ENCODE measurements at places on chromosomes 2 and 18. TPM values are rescaled to one million over a fixed set of nuclear protein-coding genes. Genes with fewer than 3 reads are reported as not detected.

- no peak overlapping the region for H3K27ac ChIP-seq
- H3K27me3 ChIP-seq = no peaks in the 10 kb centered on the region
- no peaks in the 10 kb centered on the region for H3K4me1 ChIP-seq
- no peak overlapping the region for H3K4me3 ChIP-seq
- no peaks in the 10 kb centered on the region for H3K36me3 ChIP-seq
These were observed 24.3 kb downstream of the STAT4 start for GRCh38 chr2:191126386-191127085.

GRCh38 chr2:62270728-62271127 is 74.8 kb downstream of the B3GNT2 start:
- H3K36me3 ChIP-seq = no peaks in the 10 kb centered on the region
- H3K27me3 ChIP-seq = no peaks in the 10 kb centered on the region
- DNase-seq = no peak

- no peak overlapping the region for H3K4me3 ChIP-seq
- no peaks in the 10 kb centered on the region for H3K36me3 ChIP-seq
- DNase-seq = no peak
- no peaks in the 10 kb centered on the region for H3K4me1 ChIP-seq
These were observed 122.5 kb downstream of the TPGS2 start for GRCh38 chr18:36706134-36706881.

GRCh38 chr2:238869-239268 is 25.0 kb downstream of the SH3YL1 start:
- no peak overlapping the region for H3K27ac ChIP-seq
- H3K36me3 ChIP-seq = peaks cover 38% of the 10 kb centered on the region
- H3K4me1 ChIP-seq = no peaks in the 10 kb centered on the region
- no peaks in the 10 kb centered on the region for H3K27me3 ChIP-seq
- H3K4me3 ChIP-seq = no peak overlapping the region
- no peak for DNase-seq

DNA sequence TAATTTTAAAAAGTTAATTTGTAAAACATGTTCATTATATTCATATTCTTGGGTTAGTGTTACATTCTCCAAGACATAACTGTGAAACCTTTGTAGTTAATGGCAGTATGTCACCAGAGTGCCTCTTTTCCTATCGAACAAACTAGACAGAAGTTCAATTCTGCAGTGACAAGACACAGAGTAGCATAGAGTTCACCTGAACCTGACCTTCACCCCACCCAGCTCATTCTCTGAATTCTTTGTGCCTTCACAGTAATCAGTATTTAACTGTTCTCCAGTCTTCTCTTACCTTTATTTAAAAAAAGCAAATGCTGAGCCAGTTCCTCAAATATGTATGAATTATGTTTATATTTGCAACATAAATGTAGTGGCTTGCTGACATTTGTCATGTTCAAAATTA is 52.9 kb upstream of the CHMP1B start:
- H3K36me3 ChIP-seq = no peaks in the 10 kb centered on the region
- no peak overlapping the region for H3K27ac ChIP-seq
- H3K27me3 ChIP-seq = no peaks in the 10 kb centered on the region
- DNase-seq = no peak

- H3K4me3 ChIP-seq = no peak overlapping the region
- no peak overlapping the region for H3K27ac ChIP-seq
- DNase-seq = no peak
- H3K27me3 ChIP-seq = no peaks in the 10 kb centered on the region
- no peaks in the 10 kb centered on the region for H3K36me3 ChIP-seq
These were observed 83.9 kb downstream of the CERS6 start for GRCh38 chr2:168539945-168540344.

- no peak overlapping the region for H3K4me3 ChIP-seq
- no peaks in the 10 kb centered on the region for H3K27me3 ChIP-seq
- H3K27ac ChIP-seq = no peak overlapping the region
- H3K4me1 ChIP-seq = peaks cover 24% of the 10 kb centered on the region
These were observed 52.5 kb downstream of the SERTAD2 start for GRCh38 chr2:64601034-64601754.

DNA sequence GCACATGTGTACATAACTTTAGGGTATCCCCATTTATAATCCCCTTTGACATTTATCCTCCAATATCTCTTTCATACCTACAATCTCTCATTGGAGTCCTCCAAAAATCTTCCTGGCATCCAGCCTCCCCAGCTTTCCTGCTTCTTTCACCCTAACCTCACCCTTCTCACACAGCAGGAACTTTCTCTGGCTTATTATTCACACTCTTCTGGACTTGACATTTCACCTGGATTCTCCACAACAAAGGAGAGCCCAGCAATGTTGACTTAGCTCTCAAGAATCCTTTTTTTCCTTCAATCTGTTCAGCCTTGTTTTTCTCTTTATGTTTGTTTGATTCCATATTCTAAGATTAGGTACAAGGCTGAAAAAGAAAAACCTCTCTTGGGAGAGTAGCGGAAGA is 783.6 kb upstream of the ACVR2A start:
- peaks cover 15% of the 10 kb centered on the region for H3K4me1 ChIP-seq
- no peaks in the 10 kb centered on the region for H3K27me3 ChIP-seq
- H3K36me3 ChIP-seq = no peaks in the 10 kb centered on the region
- H3K4me3 ChIP-seq = no peak overlapping the region

DNA sequence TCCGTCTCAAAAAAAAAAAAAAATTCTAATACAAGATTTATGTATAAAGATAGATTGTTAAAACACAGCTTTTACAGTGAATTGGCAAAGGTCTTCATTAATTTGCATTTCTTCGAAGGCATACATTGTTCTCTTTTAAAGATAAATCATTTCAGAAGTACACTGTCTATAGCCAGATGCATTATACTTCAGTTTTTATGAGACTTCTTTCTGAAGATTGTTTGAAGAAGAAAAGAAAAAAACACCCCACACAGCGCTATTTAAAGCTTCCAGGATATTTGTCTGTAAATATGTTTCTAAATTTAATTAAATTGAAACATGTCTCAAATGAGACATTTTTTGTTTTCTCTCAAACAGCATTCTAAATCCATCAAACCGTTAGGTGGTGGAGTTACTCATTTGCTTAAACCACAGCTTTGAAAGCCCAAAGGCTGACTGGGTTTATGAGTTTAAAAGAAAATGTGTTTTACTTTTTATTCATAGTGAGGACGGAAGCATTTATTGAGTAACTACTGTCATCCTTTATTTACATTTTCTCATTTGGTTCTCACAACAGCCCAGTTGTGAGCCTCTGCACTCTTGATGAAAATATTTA is 42.4 kb upstream of the C1GALT1C1L start:
- no peaks in the 10 kb centered on the region for H3K27me3 ChIP-seq
- no peaks in the 10 kb centered on the region for H3K36me3 ChIP-seq
- no peak for DNase-seq

GRCh38 chr18:74840492-74841167 is 243.0 kb downstream of the ZNF407 start:
- H3K27ac ChIP-seq = no peak overlapping the region
- no peak overlapping the region for H3K4me3 ChIP-seq
- H3K4me1 ChIP-seq = peaks cover 18% of the 10 kb centered on the region
- H3K27me3 ChIP-seq = no peaks in the 10 kb centered on the region

GRCh38 chr2:153156743-153157142 is 321.8 kb downstream of the RPRM start:
- H3K36me3 ChIP-seq = no peaks in the 10 kb centered on the region
- DNase-seq = no peak
- H3K4me1 ChIP-seq = no peaks in the 10 kb centered on the region
- H3K27ac ChIP-seq = no peak overlapping the region
- no peak overlapping the region for H3K4me3 ChIP-seq

DNA sequence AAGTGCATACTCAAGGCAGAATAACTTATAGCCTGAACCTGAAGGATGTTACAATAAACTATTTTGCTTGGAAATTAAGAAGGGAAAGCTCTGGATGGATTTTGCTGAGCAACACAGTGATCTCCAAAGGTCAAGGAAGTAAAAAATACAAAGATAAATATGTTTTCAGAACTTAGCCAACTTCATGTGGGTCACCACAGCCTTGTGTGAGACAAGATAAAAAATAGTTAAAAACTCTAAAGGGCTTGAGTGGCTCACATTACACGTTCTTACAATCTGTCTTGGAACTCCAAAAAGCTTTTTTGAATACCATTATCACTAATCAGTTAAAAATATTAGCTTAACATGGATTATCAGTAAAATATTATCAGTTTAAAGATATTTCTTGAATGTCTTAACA is 28.9 kb upstream of the MTX2 start:
- H3K27ac ChIP-seq = no peak overlapping the region
- H3K27me3 ChIP-seq = peaks cover 30% of the 10 kb centered on the region
- no peak for DNase-seq
- no peaks in the 10 kb centered on the region for H3K4me1 ChIP-seq

DNA sequence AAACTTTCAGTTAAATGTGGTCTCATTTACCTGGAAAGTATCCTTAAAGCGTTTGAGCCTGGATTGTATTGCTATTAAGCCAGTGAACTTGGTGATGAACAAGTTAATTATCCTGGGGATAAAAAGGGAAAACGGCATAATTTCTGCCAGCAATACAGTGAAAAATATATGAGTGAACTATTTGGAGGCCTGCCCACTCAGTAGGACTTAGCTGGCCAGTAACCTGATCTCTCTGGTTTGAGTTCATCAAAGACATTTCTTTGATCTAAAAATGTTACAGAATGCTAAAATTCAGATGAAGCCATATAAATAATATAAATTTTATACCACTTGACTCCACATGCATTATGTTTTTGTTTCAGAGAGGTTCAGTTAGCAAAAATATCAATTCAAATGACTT is 241.1 kb upstream of the VWC2L start:
- no peak overlapping the region for H3K27ac ChIP-seq
- no peak overlapping the region for H3K4me3 ChIP-seq
- H3K4me1 ChIP-seq = no peaks in the 10 kb centered on the region
- DNase-seq = no peak
- no peaks in the 10 kb centered on the region for H3K27me3 ChIP-seq

GRCh38 chr2:189629531-189630453 is 31.5 kb upstream of the ASNSD1 start:
- no peaks in the 10 kb centered on the region for H3K27me3 ChIP-seq
- H3K36me3 ChIP-seq = no peaks in the 10 kb centered on the region
- H3K4me3 ChIP-seq = no peak overlapping the region
- DNase-seq = no peak

GRCh38 chr18:49865401-49865800 is 52.1 kb upstream of the ACAA2 start:
- no peaks in the 10 kb centered on the region for H3K36me3 ChIP-seq
- H3K4me3 ChIP-seq = no peak overlapping the region
- no peaks in the 10 kb centered on the region for H3K27me3 ChIP-seq
- H3K27ac ChIP-seq = no peak overlapping the region
- DNase-seq = no peak

DNA sequence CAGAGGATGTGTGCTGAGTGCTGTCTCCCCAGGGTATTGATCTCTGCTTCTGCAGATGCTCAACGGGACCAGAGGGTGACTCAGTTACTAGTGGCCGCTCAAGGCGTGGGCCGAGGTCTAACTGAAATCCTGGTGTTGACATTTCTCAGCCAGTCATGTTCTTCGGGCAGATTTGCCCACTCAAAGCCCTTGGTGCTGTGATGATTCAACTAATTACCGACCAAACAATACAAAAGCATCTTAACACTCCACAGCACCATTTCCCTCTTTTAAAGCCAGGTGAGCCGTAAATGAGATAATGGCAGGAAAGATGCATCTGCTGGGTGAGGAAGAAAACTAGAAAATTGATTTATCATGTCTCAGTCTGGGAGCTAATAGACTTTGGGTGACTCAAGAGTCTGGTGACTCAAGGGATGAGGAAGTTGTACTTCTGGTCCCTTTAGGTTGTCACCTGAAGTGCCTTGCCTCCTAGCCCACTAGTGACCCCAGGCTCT is 32.7 kb upstream of the PRLH start:
- no peaks in the 10 kb centered on the region for H3K27me3 ChIP-seq
- H3K36me3 ChIP-seq = peaks cover 72% of the 10 kb centered on the region
- H3K27ac ChIP-seq = no peak overlapping the region
- peak; percentile 46 for DNase-seq

GRCh38 chr2:40665493-40666232 is 213.8 kb upstream of the SLC8A1 start:
- no peaks in the 10 kb centered on the region for H3K36me3 ChIP-seq
- no peak for DNase-seq
- H3K4me1 ChIP-seq = no peaks in the 10 kb centered on the region
- no peak overlapping the region for H3K4me3 ChIP-seq

DNA sequence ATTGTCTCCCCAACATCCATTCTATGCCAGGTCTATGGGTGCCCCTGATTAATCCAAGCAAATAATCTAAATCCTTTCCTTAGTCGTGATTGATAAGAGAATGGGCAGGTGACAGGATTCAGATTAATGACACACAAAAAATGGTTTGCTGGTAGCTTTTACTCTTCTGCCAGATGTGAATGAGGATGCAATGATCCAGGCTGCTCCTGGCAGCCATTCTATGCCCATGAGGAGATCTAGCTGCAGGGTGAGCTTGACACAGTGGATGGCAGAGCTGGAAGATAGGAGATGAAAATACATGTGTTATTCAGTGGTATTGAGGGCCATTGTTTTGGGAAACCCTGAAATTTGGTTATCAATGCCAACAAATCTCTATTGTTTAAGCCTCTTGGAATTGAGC is 69.7 kb downstream of the ACYP2 start:
- H3K4me1 ChIP-seq = no peaks in the 10 kb centered on the region
- H3K27me3 ChIP-seq = no peaks in the 10 kb centered on the region
- no peaks in the 10 kb centered on the region for H3K36me3 ChIP-seq
- H3K4me3 ChIP-seq = no peak overlapping the region

DNA sequence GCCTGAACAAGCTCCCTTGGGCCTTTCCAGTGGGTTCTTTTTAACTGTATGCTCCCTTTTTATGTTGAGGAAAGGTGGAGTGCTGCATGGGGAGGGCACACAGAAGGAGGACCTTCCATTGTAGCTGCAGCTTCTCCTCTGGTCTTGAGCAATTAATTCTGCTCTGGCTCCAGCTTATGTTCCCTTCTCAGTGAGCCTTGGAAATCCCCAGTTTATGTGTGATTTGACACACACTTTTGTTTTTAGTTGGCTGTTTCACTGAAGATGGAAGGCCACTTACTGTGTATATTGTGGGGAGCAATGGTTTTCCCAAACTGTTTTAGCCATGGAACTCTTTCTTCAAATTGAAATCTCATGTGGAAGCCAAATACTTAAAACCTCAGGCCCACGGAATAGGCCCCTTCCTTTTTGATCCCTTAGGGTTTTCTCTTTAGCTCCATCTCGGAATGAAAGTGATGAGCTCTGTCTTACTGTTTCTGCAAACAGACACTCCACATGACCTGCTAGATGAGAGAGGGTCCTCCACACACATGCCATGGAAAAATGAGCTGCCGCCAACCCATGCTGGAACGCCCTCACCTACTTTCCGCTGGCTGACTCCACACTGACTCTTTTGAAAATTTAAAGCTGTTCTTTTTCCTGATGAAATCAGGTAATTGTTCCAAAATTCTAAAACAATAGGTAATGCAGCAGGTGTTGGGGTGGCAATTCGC is 280.9 kb upstream of the SIX2 start:
- peaks cover 30% of the 10 kb centered on the region for H3K4me1 ChIP-seq
- no peaks in the 10 kb centered on the region for H3K27me3 ChIP-seq
- H3K27ac ChIP-seq = no peak overlapping the region

- H3K36me3 ChIP-seq = no peaks in the 10 kb centered on the region
- H3K4me3 ChIP-seq = no peak overlapping the region
- DNase-seq = no peak
- no peak overlapping the region for H3K27ac ChIP-seq
- H3K4me1 ChIP-seq = no peaks in the 10 kb centered on the region
- no peaks in the 10 kb centered on the region for H3K27me3 ChIP-seq
These were observed 146.4 kb downstream of the PTH2R start for GRCh38 chr2:208552943-208553342.

TMEM200C gene
- not detected for total RNA-seq

ACADL gene
- 0.24 TPM for total RNA-seq

EGR4 gene
- not detected for total RNA-seq

IL18R1 gene
- 3.4 TPM for total RNA-seq

FAM124B gene
- 0.60 TPM for total RNA-seq

All from PC-9 (cell line).